Upper lobe of right lung (tissue), 1 donor: ENCODE measurements at places on chromosomes 3 and 15. TPM values are rescaled to one million over a fixed set of nuclear protein-coding genes. Genes with fewer than 3 reads are reported as not detected.

The GOLGA8M gene
- total RNA-seq, result 3.0 TPM

The PDCD6IP gene
- 266 TPM for total RNA-seq

The OR5H15 gene
- total RNA-seq, result not detected

The LMAN1L gene
- total RNA-seq, result not detected

The SRGAP3 gene
- 3.2 TPM for total RNA-seq

The WDR49 gene
- 1.2 TPM for total RNA-seq

The GOLGA6B gene
- not detected for total RNA-seq

DNA sequence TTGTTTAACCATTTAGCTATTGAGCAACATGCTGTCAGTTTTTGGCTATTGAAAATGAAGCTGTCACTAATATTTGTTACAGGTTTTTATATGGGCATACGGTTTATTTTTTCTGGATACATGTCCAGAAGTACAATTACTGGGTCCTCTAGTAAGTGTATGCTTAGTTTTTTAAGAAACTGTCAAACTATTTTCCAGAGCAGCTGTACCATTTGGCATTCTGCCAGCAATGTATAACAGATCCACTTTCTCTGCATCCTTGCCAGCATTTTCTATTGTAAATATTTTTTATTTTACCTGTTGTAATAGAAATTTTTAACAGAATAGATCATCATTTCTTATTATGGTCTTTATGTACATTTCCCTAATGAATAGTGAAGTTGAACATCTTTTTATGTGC is 658.8 kb downstream of the EDEM1 start:
- no peaks in the 10 kb centered on the region for H3K27me3 ChIP-seq
- no peak for DNase-seq
- no peak overlapping the region for H3K4me3 ChIP-seq
- no peaks in the 10 kb centered on the region for H3K4me1 ChIP-seq
- no peak overlapping the region for H3K27ac ChIP-seq

- H3K4me1 ChIP-seq, result no peaks in the 10 kb centered on the region
- peak; percentile 75 for DNase-seq
- H3K27me3 ChIP-seq, result peaks cover 9% of the 10 kb centered on the region
- no peak overlapping the region for H3K4me3 ChIP-seq
- H3K36me3 ChIP-seq, result no peaks in the 10 kb centered on the region
Observed at GRCh38 chr3:150925751-150926201, 20.5 kb upstream of the MINDY4B start.

GRCh38 chr15:71627188-71627587 is 183.2 kb upstream of the NR2E3 start:
- no peak overlapping the region for H3K27ac ChIP-seq
- no peaks in the 10 kb centered on the region for H3K27me3 ChIP-seq
- H3K4me3 ChIP-seq, result no peak overlapping the region
- H3K4me1 ChIP-seq, result no peaks in the 10 kb centered on the region
- no peaks in the 10 kb centered on the region for H3K36me3 ChIP-seq
- DNase-seq, result no peak

DNA sequence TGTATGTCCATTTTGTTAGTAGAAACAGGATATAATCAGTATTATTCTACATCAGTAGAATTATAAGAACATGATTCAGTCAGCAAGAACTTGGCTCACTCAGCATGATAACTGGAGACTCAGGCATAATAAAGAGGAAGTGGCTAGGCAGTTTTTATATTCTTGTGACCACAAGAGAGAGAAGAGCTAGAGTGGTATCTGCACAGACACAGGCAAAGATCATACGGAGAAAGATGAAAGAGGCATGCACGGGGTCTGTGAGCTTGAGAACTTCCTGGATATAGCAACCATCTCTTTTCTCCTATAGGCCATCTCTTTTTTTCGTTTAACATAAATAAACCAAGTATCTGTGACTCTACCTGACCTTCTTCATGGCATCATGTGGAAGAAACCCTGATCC is 46.8 kb downstream of the MYO5A start:
- H3K4me1 ChIP-seq, result peaks cover 19% of the 10 kb centered on the region
- H3K27me3 ChIP-seq, result no peaks in the 10 kb centered on the region
- no peaks in the 10 kb centered on the region for H3K36me3 ChIP-seq
- H3K4me3 ChIP-seq, result no peak overlapping the region
- peak overlapping the region; percentile 55 for H3K27ac ChIP-seq
- DNase-seq, result no peak

GRCh38 chr3:13480340-13481318 is 523 bp downstream of the HDAC11 start:
- peak overlapping the region; percentile 36 for H3K27ac ChIP-seq
- H3K27me3 ChIP-seq, result no peaks in the 10 kb centered on the region
- peak overlapping the region; percentile 89 for H3K4me3 ChIP-seq
- no peaks in the 10 kb centered on the region for H3K36me3 ChIP-seq
- H3K4me1 ChIP-seq, result peaks cover 26% of the 10 kb centered on the region

- no peak for DNase-seq
- H3K36me3 ChIP-seq, result no peaks in the 10 kb centered on the region
- peaks cover 28% of the 10 kb centered on the region for H3K4me1 ChIP-seq
- H3K27me3 ChIP-seq, result no peaks in the 10 kb centered on the region
- H3K27ac ChIP-seq, result no peak overlapping the region
- no peak overlapping the region for H3K4me3 ChIP-seq
Observed at GRCh38 chr3:30286007-30286669, 320.3 kb upstream of the TGFBR2 start.
